ENCODE measurements at places on chromosomes 5 and 9. TPM values are rescaled to one million over a fixed set of nuclear protein-coding genes. Genes with fewer than 3 reads are reported as not detected.

PCDHA1 gene
- not detected for total RNA-seq

TLE1 gene
- total RNA-seq: 45.2 TPM

PARP8 gene
- total RNA-seq: 4.8 TPM

MELK gene
- total RNA-seq: 2.8 TPM

GABRA6 gene
- total RNA-seq: not detected

SLC6A19 gene
- total RNA-seq: not detected

RASEF gene
- 3.1 TPM for total RNA-seq

NUDT12 gene
- total RNA-seq: 13.1 TPM

TMEM161B gene
- 9.6 TPM for total RNA-seq

PCDHGB2 gene
- 4.0 TPM for total RNA-seq

GNG10 gene
- total RNA-seq: 9.8 TPM

SURF2 gene
- 37.1 TPM for total RNA-seq

NSMF gene
- 18.6 TPM for total RNA-seq

SH3TC2 gene
- 2.8 TPM for total RNA-seq

CA9 gene
- 0.25 TPM for total RNA-seq

- DNase-seq: no peak
Measured at GRCh38 chr9:13268469-13268868, 11.0 kb downstream of the MPDZ start.

GRCh38 chr5:125719681-125720347 is 703.4 kb upstream of the GRAMD2B start:
- no peak for DNase-seq

GRCh38 chr9:34664281-34665066 is 2.0 kb upstream of the CCL27 start:
- DNase-seq: peak; percentile 96

- no peak for DNase-seq
Measured at GRCh38 chr5:120466341-120467006, 2.4 kb downstream of the PRR16 start.

DNA sequence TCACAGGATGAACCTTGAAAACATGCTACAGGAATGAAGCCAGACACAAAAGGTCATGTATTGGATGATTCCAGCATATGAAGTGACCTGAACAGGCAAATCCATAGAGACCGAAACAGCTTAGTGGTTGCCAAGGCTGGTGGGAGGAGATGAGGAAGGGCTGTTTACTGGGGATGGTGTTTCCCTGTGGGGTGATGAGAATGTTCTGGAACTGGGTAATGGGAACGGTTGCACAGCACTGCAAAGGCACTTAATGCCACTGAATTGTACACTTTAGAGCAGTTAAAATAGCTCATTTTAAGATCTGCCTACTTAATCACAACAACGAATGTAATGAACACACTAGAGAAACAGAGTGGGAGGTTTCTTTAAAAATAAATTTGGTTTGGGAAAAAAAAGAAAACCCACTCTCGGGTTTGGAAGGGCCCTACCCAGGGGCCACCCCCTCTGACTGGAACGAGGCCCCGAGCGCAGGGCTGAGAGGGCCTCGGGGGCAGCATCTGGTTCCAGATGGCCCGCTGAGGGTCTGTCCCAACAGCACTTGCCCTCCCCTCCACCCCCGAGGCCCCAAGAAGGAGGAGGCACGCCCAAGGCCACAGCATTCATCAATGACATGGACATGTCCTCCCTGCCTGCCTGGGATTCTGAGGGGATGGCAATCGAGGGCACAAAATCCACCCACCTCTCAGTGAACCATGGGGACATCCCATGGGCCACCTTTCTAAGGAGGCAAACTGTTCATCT is 31.7 kb downstream of the SARDH start:
- DNase-seq: no peak

DNA sequence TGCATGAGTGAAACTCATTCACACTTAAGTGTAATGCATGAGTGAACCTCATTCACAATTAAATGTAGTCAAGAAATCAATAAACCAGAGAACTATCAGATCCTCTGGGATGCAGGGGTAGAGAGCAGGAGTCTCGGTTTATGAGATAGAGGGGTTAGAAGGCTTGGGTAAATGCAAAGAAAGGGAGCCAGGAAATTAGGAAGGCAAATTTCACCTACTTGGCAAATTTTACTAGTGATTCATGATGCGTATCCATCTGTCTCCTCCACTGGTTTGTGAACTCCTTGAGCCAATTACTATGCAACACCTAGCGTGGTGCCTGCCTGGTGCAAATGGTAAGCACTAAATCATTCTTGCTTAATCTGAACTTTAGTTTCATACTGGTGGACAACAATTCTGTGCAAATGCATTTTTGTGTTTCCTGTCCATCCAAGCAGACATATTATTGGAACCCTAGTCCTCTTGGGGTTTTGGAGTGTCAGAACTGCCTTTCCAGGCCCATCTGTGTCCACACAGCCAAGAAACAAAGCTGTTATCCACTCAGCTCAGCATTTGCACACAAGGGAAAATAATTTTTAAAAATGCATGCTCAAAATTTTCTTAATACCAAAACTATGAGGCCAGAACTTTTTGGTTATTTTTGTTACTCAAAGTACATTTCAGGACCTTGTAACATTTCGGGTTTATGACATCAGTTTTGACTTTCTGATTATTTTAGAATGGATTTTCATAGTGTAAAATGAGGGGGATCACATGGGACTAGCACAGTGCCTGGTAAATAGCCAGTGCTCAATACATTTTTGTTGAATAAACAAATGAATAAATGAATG is 5.2 kb downstream of the HAPLN1 start:
- DNase-seq: no peak

DNA sequence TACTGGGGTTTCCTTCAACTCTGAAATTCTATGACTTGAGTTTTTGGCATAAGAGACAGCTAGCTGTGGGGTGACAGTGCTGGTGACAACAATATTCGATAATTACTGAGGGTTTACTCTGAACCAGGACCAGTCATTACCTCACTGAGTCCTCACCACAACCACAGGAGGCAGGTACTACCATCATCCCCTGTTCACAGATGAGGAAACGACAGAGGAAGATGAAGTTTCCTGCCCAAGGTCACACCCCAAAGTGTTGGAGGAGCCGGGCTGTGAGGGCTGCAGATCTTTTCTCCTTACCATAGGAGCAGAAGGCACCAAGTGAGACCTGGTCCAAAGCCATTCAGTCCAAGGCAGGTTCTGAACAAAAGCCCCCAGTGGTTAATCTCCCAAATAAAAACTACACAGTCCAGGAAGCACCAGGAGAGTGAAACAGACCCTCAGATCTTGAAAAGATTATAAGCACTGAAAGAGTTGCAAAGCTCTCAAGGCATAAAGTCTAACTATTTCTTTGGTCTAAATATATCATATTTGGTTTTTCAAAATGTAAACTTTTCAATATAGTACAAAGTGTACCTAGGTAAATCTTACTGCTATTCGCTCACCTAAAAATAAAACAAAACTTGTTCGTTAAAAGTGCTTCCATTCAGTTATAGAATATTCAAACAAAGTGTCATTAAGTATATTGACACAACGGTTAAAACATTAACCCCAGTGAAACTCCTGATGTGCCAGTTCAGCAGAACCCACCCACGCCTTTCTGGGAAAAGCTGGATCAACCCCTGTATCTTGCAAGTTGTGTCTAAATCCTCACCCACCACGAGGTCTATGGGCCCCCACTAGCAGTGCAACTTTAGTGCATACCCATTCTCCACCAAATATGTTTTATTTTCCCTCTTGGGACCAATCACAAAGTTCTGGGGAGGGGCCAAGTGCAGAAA is 82.6 kb upstream of the EQTN start:
- no peak for DNase-seq

- DNase-seq: no peak
Measured at GRCh38 chr5:56558131-56558745, 257.1 kb upstream of the MAP3K1 start.

GRCh38 chr5:33073881-33074327 is 362.8 kb downstream of the NPR3 start:
- DNase-seq: no peak

- DNase-seq: peak; percentile 77
Measured at GRCh38 chr5:151627650-151628049, 36.5 kb upstream of the FAT2 start.

DNA sequence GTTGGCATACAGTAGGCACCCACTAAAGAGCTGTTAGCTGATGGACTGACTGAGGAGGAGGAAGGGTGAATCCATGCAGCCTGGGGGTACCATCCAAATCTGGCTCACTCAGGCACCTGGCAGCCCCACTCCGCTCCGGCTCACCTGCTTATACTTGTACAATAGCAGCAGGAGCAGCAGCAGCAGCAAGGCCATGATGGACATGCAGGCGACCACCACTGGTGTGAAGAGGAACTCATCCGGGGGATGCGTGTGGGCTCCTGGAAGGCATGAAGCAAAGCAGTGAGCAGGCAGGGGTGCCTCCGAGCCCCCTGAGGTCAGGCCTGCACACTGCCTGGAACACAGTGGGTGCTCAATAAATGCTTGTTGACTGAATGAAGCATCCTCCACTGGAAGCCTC is 18.3 kb downstream of the CSF1R start:
- DNase-seq: no peak

DNA sequence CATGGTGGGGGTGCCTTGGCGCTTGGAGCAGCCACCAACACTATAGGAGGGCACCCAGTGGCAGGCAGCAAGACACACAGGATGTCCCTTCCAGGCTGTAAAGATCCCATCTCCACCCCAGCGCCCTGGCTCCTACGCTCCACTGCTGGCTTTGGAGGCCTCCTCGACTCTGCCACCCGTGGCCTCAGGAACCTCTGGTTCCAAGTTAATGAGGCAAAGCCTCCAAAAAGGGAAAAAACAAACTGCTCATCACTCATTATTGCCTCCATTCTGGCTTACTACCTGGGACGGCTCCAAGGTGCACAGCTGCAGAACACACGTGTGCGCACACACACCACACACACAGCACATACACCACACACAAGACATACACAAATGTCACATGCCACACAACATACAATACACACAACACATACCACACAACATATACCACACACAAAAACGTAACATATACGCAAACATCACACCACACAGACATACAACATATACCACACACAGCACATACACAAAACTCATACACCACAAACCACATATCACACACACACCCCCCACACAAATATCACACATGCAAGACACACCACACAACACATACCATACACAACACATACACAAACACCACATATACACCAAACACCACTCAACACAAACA is 45.3 kb downstream of the ROR2 start:
- DNase-seq: no peak

GRCh38 chr5:72552041-72552557 is 44.9 kb upstream of the ZNF366 start:
- no peak for DNase-seq

DNA sequence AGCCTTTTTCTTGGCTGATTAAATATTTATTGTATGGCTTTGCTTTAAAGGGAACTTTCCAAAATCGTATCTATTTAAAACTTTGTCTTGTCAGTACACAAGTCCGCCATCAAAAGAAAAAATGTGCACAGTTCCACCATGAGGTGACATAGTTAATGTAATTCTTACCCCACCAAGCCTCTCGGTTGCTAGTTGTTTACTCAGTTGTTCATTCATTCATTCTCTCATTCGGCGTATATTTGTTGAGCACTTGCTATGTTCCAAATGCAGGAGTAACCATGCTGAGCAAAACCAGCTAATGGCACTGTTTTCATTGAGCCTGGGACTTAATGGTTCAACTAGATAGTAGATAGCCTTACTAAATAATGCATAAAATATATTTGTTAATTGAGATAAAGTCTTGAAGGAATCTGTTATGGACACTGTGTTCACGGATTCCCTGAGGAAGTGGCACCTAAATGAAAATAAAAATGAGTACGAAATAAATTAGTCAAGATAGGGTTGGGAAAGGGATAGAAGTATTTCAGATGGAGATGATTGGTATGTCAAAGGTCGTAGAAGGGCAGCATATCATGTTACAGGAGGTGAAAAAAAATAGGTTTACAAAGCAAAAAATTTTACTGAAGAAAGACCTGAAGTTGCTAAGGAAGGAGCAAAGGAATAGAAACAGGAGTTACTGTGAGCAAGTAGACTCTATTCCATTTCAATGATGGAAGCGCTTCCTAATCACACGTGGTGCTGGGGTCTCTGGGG is 1.5 kb downstream of the DCAF10 start:
- no peak for DNase-seq

DNA sequence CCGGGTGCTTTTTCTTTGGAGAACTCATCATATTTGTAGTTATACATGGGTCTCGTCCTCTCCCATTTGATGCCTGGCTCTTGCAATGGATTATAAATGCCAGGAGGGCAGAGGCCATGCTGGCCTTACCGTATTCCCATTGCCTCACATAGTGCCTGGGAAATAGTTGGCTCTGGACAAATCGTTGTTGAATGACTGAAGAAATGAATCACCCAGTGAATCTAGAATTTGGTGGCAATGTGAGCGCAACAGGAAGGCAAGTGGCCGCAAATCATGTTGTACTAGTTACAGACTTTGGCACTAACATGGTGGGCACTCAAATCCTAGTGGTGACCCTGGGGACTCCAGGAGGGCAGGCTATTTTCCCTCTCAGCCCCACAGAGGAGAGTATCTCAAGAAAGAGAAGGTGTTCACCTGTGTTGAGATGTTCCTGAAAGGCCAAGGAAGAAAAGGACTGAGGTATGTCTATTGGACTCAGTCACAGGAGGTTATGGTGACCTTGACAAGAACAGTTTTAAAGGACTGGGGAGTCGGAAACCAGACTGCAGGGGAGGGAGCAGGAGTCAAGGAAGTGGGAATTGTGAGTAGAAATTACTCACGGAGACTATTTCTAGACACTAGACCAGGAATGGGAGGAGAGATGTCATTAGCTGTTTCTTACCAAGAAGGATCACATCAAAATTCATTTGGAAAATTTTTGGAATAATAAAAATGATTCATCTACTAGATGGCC is 61.7 kb upstream of the COL15A1 start:
- DNase-seq: peak; percentile 31

- DNase-seq: no peak
Measured at GRCh38 chr9:676780-677438, 164.6 kb upstream of the DMRT1 start.

DNA sequence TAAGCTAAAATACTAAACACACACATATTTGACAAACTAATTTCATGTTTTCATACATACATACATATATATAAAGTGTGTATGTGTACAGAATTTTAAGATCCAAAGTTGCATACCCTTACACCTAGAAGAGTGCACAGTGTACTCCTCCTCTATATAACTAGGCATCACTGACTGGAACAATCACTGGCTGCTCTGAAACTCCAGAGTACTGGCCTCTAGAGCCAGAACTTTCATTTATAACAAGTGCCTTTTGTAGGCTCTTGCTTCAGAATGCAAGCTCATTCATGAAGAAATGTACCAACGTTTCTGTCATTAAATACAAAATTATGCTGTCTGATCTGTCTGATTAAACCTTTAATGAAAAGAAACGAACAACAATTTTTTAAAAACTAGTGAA is 4.0 kb downstream of the LEAP2 start:
- no peak for DNase-seq

GRCh38 chr9:70113403-70114022 is 69.9 kb downstream of the MAMDC2 start:
- DNase-seq: peak; percentile 59

GRCh38 chr9:111272581-111272980 is 57.4 kb downstream of the OR2K2 start:
- DNase-seq: no peak

DNA sequence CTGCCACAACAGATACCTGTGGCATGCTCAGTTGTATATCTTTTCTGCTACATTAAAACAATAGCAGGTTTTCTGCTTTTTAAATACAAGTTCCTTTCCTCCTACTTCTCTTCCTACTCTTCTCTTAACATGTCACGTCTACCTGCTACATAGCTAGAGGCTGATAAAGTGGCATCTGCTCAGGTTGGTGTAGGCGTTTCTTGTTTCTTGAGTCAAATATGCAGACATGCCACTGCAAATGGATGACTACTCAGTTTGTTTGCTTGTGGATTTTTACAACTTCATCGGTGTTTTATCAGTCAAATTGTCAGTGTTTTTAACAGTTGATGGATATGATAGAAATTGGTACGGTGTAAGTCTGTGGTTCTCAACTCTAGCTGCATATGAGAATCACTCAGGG is 525.7 kb downstream of the TLE4 start:
- no peak for DNase-seq

Data from lower leg skin (tissue), 4 donors.